ENCODE measurements at places on chromosomes 2 and 18. TPM values are rescaled to one million over a fixed set of nuclear protein-coding genes. Genes with fewer than 3 reads are reported as not detected.

- DNase-seq, result peak; percentile 13
Observed at GRCh38 chr2:204110338-204110741, 173.8 kb downstream of the ICOS start.

Gene KYNU
- not detected for polyA plus RNA-seq

- no peak for DNase-seq
Observed at GRCh38 chr2:64915510-64915900, 73.7 kb upstream of the SLC1A4 start.

DNA sequence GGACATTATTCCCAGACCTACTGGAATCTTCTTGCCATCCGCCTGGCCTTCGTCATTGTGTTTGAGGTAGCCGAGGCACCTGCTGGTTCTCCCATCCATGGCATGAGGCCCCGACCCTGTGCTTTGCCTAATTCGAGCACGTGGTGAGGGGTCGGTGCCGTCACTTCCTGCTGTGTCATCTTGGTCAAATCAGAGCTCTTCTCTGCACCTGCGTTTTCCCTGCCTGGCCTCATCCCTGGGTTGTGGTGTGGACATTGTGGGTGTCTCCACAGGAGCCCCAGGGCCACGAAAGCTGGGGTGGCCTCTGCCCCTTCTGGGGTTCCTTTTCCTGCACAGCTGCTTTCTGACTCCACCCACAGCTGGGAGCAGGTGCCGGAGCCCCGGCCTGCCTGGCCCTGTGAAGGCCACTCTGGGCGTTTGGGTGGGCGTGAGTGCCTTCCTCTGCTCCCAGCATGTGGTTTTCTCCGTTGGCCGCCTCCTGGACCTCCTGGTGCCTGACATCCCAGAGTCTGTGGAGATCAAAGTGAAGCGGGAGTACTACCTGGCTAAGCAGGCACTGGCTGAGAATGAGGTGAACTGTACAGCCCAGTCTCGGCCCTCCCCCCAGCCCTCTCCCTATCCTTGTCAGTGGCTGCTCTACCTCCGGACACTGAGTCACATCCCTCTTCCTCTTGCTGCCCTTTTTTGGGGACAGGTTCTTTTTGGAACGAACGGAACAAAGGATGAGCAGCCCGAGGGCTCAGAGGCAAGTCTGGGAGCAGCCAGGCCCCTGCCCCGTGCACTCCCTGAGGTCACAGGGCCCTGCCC is 34.9 kb downstream of the ANO7 start:
- no peak for DNase-seq

GRCh38 chr2:162126527-162126926 is 25.5 kb downstream of the GCG start:
- no peak for DNase-seq

- DNase-seq, result no peak
Observed at GRCh38 chr2:69755862-69756467, 14.0 kb downstream of the ANXA4 start.

DNA sequence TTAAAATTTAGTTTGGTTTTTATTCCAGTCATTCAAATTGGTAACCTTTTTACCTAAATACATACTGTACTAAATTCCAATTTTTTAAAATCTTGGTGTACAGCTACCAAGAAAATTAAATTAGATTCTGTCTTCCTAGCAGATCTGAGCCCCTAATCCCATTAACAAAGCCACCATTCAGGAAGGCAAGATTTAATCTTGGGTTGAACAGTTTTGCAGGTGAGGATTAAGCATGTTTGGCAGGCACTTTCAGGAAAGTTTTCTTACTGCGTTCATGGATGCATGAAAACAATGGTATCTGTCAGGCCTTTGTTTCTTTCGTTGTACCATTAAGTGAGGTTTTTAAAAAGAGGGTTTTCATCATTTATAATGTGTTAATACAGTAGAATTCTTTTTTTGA is 32.8 kb downstream of the ITPRID2 start:
- DNase-seq, result no peak

DNA sequence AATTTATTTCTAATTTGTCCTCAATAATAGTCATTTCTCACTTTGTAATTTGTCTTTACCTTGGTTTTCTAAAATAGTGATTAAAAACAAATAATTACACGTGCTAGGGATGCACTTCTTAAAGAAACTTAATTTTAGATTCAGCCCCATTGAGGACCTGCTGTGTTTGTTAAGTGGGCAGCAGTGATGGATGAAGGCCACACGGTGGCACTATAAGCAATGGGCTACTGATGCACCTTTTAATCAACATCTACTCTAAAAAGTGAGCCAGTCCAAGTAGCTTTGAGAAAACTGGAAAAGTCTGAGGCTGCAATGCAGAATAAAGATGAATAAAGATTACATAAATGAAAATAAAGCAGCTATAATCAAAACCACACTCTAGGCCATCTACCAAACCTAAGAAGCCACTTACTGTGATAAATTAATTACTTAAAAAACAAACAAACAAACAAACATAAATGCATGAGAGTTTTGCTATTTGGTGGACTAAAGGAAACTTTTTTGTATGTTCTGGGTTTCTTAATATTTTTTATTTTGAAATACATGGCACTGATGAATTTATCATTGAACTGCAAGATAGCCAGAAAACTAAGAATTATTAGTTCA is 89.3 kb downstream of the PDE11A start:
- no peak for DNase-seq

- DNase-seq, result no peak
Observed at GRCh38 chr18:76246590-76246989, 248.5 kb downstream of the ZNF516 start.

Gene FECH
- polyA plus RNA-seq, result 13.1 TPM

- DNase-seq, result peak; percentile 12
Observed at GRCh38 chr2:197805715-197806633, 1.6 kb downstream of the PLCL1 start.

Gene FOXD4L1
- polyA plus RNA-seq, result 0.32 TPM

Gene RAMP1
- not detected for polyA plus RNA-seq

Gene MRPL33
- polyA plus RNA-seq, result 255 TPM

DNA sequence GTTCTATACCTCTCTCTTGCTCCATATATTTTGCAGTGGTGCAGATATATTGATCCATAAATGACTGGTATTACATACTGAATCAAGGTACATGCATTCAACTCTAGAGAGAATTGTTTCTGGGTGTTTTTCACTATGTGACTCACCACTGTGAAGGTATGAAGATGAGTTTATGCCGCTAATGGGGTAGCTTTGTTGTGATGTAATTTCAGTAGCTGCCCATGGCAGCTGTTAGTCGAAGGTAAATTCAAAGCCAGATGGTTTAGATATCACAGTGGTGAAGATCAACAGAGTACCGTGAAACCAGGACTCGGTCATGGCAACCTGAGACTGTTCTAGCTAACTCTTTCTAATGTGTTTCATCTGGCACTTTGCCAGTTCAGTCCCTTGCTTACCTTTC is 50.4 kb downstream of the PKP4 start:
- DNase-seq, result no peak

DNA sequence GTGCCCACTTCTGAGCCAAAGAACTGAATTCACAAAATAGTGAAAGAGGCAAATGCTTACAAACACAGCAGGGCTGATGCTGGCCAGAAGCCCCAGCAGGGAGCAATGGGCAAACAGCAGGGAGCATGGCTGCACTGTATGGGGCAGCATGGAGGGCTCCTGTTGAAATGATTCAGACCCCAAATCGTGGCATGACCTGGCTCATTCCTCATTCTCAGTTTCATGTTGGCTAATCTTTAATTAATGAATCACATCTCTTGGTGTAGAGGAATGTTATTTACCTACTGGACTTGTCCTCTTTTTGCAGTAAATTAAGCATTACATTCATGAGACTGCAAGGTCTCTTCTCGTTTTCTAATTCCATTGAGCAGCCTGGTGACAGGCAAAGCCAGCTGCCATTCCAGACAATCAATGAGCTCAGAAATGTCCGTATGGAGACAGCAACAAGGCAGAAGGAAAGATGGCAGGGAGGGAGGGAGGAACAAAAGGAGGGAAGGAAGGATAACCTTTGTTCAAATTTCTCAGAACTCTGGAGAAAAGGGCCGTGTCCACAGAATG is 84.9 kb upstream of the ST8SIA3 start:
- no peak for DNase-seq

DNA sequence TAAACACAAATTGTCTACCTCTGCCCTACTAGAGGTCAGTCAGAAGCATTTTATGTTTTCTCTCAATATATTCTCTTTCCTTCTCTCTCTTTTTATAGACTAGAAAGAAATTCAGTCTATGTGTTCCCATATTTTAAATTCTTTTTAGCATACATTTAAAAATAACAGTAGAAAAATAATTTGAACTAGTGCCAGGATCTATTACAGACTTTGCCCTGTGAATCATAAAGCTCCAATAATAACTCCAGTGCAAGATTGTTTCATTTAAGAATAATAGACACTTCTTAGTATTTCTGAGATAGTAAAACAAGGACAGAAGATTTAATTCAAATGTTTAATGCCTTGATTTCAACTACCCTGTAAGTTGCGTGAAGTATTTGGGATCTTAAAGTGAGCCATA is 60.1 kb downstream of the ITGB6 start:
- no peak for DNase-seq

- no peak for DNase-seq
Observed at GRCh38 chr2:154497019-154497418, 201.5 kb upstream of the KCNJ3 start.

GRCh38 chr2:238149841-238150572 is 8.8 kb upstream of the ERFE start:
- no peak for DNase-seq

DNA sequence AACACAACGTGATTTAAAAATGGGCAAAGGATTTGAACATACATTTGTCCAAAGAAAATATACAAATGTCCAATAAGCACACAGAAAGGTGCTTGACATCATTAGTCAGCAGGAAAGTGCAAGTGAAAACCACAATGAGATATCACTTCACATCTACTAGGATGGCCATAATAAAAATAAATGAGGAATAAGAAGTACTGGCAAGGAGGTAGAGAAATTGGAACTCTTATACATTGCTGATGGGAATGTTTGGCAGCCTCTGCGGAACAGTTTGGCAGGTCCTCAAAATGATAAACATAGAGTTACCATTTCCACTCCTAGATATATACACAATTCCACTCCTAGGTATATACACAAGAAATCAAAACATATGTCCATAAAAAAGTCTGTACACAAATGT is 51.0 kb upstream of the PGAP1 start:
- DNase-seq, result no peak

Gene RAB12
- 0.46 TPM for polyA plus RNA-seq

Gene POLR1A
- polyA plus RNA-seq, result 2.5 TPM

DNA sequence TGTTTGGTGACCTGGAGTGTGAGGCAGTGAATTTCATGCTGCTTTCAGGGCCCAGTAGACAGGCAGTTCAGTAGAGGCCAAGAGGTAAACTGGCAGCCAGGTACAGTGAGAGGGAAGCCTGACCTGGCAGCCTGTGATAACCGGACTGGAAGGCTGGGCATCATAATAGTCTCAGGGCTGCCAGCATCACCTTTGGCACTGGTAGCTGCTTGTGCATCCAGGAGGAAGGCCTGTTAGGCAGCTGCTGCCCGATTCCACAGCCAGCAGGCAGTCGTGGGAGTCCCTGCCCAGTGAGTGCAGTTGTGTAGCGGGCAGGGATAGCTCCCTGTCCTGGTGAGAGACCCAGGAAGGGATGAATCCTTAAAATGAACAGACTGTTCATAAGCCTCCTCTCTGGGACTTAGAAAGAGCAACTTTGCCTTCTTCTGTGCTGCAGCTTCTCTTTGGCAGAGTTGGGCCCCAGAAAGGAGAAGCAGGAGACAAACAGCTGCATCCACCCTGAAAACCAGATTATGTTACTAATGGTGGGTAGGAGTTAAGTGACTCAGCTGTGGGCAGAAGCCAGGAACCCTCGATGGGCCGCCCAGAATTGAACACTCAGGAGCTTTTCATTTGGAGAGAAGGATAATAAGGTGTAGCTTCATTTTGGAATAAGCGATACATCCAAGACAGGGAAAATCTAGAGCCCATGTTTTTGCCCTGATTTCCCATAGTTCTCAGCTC is 8.1 kb upstream of the GPBAR1 start:
- no peak for DNase-seq

Data from CD4-positive, CD25-positive, alpha-beta regulatory T cell (primary cell).